ENCODE measurements at places on chromosomes 1 and 21. TPM values are rescaled to one million over a fixed set of nuclear protein-coding genes. Genes with fewer than 3 reads are reported as not detected.

DNA sequence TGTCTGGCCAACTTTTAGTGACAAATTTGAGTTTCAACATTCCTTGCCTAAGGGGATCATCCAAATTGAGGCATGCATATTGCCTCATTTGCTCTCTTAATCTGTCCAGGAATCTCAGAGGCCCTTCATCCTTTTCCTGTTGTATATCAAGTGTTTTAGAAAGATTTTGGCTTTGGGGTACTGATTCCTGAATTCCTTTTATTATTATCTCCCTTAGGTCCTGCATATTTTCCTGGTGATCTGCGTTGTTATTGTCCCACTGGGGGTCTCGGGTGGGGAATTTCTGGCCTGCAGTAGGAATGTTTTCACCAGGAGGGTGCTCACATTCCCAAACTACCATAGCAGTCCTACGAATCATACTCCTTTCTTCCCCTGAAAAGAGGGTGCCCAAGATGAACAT lies 4.4 kb upstream of the AADACL3 start:
- no peak for DNase-seq

DNA sequence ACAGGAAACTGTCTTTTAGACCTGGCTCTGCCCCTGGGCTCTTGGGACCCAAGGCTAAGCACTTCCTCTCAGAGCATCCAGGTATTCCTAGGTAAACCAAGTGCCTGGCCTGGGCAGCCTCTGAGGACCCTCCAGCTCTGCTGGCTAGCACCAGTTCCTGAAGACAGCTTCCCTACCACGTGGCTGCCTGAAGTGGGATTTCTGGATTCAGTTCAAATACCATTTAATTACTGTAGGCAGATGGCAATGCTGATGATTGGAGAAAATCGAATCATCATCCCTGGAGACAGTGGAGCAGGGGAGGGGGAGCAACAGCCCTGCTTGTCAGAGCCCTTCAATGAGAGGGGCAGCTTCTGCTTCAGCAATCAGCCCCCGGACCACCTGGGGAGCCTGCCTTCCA lies 11.9 kb downstream of the KIF21B start:
- no peak for DNase-seq

ARHGEF11 gene
- 5.6 TPM for polyA plus RNA-seq

ESRRG gene
- 0.01 TPM for polyA plus RNA-seq

DNA sequence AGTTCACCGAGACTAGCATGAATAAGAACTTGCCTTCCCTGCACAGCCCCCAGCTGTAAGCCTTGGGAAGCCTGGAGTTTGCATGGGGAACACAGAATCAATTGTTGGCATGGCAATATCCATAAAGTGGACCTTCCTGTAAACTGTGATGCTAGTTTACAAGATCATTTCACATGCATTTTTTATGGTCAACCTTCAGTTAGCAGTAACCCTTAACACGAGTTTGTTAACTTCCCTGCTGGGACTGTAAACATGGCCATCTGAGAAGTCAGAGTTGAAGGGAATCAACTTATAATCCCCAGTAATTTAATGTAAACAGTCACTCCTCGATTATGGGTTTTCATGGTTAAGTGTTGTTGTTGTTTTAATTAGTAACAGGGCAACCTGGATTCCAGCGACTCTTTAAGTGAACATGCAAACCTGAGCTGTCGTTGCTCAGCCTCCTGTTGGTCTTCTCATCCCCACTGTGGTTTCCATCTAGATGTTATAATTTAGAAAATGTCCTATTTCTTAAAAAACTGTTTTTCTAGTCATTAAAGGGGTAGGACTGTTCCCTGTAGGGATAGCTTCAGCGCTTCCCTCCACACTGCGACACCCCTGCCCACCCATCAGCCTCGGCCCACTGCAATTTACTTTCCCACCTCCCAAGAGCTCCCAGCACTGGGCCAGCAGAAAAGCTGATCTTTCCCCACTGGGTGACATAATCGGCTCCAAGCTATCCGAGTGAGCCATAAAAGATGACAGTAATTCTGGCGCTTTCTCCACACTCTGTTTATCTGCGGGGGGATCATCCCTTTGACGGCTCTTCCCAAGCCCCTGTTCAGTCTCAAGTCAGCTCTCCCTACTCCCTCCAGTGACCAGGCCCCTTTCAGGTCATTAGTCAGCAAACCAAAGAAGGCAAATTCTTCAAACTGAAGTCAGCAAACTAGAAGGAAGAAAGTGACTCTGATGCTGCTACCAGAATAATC lies 107.6 kb upstream of the IPO9 start:
- no peak for DNase-seq

DNA sequence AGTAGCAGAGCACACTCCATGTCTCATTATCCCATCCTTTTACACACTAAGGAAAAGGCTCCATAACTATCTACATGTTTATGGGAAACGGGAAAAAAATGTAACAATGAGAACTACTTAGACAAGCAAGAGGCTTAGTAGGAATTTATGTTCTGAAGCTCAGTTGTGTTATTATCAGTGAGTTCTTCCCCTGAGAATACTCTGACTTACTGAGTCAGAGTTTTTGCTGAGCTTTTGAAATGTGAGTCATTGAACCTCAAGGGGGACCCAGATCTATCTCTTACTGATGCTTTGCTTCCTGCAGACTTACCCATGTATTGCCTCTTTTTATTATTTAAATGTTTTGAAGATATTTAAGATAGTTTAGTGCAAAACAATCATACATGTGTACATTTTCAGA lies 20.1 kb downstream of the CFHR5 start:
- DNase-seq: peak; percentile 36

Measured in foreskin keratinocyte (primary cell).